ENCODE measurements at places on chromosomes 12 and 14.

DNA sequence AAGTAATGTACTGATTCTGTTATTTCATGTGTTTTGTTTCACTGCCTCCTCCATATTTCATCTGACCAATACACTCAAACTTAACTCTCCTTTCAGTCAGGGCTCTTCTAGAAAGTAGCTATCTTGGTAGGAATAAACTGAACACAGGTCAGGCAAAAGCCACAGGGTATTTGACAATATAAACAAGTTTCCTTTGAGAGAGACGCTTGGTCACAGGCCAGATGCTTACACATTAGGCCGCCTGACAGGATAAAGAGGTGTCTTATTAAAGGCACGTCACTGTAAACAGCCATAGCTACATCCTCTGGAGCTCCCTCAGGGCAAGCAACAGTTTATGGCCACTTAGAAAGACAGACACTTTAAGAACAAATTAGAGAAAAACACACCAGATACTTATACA is 607.5 kb downstream of the SLC6A15 start:
- DNase-seq = no peak

DNA sequence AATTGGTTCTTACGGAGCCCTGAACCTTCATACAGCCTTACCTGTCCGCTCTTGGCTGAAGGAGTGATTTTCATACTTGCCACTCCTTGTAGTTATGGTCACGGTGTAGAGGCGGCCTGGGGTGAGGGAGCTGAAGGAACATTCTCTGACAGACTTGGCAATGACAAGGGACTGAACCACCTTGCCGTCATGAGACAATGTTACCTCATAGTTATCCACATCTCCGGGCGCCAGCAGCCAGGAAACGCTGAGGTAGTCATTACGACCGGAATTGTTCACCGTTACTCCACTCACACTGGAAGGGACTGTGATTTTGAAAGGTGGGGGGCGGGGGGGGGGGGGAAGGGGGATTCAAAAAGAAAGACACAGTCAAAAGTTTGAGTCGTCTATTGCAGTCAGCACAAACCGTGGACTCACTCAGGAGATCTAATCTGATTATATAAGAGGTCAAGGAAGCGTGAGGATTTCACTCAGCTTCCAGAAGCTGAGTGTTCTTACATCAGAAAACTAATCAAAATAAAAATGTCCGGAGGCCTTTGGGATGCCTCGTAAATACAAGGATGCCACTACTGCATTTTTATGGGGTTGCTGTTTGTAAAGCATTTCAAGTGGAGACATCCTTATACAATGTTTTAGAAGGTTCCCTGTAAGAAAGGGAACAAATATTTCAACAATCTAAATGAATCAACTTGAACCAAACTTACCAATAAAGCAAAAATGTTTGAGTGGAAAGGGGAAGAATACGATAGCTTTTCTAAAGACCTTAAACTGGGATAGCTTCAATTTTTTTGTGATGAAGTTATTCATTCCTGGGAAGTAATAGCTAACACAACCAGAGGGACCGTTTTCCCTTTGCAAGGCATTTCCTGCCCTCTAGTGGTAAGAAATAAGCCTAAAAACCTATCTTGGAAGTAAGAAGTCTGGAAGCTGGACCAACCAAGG is 60.6 kb downstream of the PTPRB start:
- DNase-seq = no peak

DNA sequence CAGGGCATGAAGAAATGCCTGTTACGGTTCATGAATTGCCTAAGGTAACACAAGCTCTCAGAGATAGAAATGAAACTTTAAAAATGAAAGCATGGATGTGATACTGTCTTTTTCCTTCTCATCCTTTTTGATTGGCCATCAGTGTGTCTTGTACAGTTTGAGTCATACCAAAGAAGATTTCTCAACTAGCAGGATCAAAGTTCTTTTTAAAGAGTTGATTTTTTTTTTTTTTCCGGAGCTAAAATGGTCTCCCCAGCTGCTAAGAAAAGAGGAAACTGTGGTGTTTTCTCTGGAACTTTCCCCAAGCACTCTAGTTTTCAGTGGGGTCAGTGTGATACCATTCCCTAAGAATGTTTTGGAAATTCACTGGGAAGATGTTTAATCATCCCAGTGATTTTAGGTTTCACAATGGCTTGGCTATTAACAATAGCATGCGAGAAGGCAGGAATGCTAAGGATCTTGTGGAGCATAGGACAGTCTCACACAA is 105.0 kb downstream of the ETNK1 start:
- no peak for DNase-seq

- no peak for DNase-seq
These were observed 261.4 kb downstream of the ITPR2 start for GRCh38 chr12:26571560-26571959.

DNA sequence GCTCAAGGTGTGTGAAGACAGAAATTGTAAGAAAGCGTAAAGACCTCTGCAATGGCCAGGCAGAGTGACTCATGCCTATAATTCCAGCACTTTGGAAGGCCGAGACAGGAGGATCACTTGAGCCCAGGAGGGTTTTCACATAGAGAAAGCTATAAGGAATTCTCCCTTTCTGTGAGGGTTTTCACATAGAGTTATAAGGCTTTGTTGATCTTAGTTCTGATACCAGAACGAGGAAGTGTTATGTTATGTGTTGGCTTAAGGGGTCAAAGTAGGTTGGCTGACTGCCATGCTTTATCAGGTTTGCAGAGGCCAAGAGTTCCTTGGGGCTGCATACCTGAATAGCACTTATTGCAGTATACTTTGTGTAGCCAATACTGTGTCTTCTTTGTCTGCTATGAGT is 139.1 kb downstream of the ERC1 start:
- DNase-seq = no peak

DNA sequence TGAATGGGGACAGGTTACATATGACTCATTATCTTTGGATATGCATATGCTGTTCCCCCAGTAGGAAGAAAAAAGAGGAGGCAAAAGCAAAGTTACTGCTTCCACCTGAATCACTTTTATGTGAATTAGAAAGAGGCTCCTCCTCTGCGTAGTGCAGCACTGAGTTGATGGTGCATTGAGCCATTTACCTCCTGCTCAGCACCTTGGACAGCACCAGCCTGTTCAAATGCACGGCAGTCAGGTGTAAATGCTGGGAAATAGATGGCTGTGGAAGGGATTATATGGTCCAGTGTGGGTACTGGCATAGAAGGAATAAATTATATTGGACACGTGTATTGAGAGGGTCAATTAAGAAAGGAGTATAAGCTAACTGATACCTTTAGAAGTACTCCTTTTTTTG is 541.9 kb upstream of the SEL1L start:
- DNase-seq = peak; percentile 74

GRCh38 chr12:91630083-91630482 is 447.5 kb upstream of the DCN start:
- no peak for DNase-seq

GRCh38 chr12:85509857-85510256 is 229.8 kb downstream of the ALX1 start:
- no peak for DNase-seq
